Renal pelvis (tissue), 12 donors: ENCODE measurements at places on chromosomes 2 and 18. TPM values are rescaled to one million over a fixed set of nuclear protein-coding genes. Genes with fewer than 3 reads are reported as not detected.

GRCh38 chr18:46810481-46811000, 53.7 kb upstream of the ST8SIA5 start:
- no peak for DNase-seq

- DNase-seq: no peak
Measured at GRCh38 chr2:166148500-166149400, 20.9 kb upstream of the SCN1A start.

- no peak for DNase-seq
Measured at GRCh38 chr2:172340394-172340793, 87.0 kb upstream of the ITGA6 start.

The GCKR gene
- not detected for polyA plus RNA-seq
